Hindlimb muscle (tissue), 1 donor: ENCODE measurements at places on chromosomes 13 and 19. TPM values are rescaled to one million over a fixed set of nuclear protein-coding genes. Genes with fewer than 3 reads are reported as not detected.

The LATS2 gene
- 18.1 TPM for polyA plus RNA-seq

DNA sequence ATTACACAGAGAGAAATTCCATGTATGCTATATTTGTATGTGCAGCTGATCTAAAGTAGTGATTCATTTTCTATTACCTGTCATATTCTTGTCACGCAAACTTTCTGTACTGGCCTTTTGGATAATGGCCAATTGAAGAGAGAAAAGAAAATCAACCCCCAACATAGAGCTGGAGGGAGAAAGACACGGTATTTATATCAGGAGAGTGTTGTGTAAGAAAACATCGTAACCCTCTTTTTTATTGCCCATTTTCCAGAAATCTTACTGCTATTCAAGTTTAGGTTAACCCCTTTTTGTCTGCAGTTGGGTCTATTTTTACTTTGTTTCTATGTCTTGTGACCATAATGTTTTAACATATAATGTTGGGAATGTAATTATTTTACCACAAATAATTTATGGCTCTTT, 27.9 kb downstream of the DGKH start:
- DNase-seq: no peak

- no peak for DNase-seq
Measured at GRCh38 chr19:30206187-30206586, 166.0 kb upstream of the ZNF536 start.

- peak; percentile 61 for DNase-seq
Measured at GRCh38 chr13:80877209-80877943, 536.5 kb upstream of the SPRY2 start.

DNA sequence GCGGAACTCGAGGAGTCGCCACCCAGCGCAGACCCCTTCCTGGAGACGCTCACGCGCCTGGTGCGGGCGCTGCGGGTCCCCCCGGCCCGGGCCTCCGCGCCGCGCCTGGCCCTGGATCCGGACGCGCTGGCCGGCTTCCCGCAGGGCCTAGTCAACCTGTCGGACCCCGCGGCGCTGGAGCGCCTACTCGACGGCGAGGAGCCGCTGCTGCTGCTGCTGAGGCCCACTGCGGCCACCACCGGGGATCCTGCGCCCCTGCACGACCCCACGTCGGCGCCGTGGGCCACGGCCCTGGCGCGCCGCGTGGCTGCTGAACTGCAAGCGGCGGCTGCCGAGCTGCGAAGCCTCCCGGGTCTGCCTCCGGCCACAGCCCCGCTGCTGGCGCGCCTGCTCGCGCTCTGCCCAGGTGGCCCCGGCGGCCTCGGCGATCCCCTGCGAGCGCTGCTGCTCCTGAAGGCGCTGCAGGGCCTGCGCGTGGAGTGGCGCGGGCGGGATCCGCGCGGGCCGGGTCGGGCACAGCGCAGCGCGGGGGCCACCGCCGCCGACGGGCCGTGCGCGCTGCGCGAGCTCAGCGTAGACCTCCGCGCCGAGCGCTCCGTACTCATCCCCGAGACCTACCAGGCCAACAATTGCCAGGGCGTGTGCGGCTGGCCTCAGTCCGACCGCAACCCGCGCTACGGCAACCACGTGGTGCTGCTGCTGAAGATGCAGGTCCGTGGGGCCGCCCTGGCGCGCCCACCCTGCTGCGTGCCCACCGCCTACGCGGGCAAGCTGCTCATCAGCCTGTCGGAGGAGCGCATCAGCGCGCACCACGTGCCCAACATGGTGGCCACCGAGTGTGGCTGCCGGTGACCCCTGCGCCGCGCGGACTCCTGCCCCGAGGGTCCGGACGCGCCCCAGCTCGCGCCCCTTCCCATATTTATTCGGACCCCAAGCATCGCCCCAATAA, 2.3 kb downstream of the AMH start:
- DNase-seq: no peak

GRCh38 chr19:47633517-47633916, 24.6 kb downstream of the BICRA start:
- no peak for DNase-seq

GRCh38 chr13:113545455-113545930, 39.1 kb upstream of the TFDP1 start:
- DNase-seq: peak; percentile 40
